Endodermal cell (in vitro differentiated cells): ENCODE measurements at places on chromosomes 13 and 19. TPM values are rescaled to one million over a fixed set of nuclear protein-coding genes. Genes with fewer than 3 reads are reported as not detected.
A peak's percentile ranks its signal among the peaks of the same experiment; 100 is the strongest.

GRCh38 chr19:3034656-3035541, 5.8 kb upstream of the TLE2 start:
- H3K4me3 ChIP-seq, result peak overlapping the region; percentile 85
- H3K27ac ChIP-seq, result peak overlapping the region; percentile 6
- no peak for DNase-seq
- H3K36me3 ChIP-seq, result no peaks in the 10 kb centered on the region
- peaks cover 11% of the 10 kb centered on the region for H3K27me3 ChIP-seq

DNA sequence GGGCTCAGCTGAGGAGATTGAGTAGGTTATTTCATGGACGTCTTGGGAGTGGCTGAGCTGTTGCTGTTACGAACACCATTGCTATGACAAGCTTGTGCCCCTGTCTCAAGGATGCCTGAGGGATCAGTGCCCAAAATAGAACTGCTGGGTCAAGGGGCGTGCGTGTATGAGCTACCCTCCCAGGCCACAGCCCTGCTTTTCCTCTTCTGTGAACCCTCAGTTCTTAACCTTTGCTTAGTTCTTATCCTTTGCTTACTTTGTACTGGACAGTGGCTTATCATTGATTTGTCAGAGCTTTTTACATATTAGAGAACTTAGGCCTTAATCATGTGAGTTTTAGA, 9.0 kb downstream of the ARHGAP45 start:
- no peak overlapping the region for H3K4me3 ChIP-seq
- peaks cover 14% of the 10 kb centered on the region for H3K27me3 ChIP-seq
- no peak overlapping the region for H3K27ac ChIP-seq
- H3K4me1 ChIP-seq, result no peaks in the 10 kb centered on the region
- no peak for DNase-seq
- no peaks in the 10 kb centered on the region for H3K36me3 ChIP-seq

DNA sequence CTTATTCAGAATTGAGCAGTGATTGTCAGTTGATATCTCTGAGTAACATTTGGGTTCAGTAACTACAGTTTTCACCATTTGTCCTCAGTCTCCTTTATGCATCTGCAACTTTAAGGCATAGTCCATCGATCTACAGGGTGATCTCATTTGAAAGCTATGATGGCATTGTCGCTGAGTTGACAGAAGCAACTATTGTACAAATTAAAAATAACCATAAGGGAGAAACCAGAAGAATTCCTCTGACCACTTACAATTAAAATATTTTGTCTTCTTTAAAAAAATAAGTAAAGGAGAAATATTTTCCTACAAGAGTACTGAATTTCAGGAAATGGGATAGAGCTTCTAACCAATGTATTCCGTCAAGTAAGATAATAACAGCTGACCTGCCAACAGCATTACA, 30.6 kb downstream of the RAP2A start:
- DNase-seq, result no peak
- no peak overlapping the region for H3K27ac ChIP-seq
- H3K36me3 ChIP-seq, result peaks cover 57% of the 10 kb centered on the region
- H3K4me1 ChIP-seq, result no peaks in the 10 kb centered on the region
- no peaks in the 10 kb centered on the region for H3K27me3 ChIP-seq

DNA sequence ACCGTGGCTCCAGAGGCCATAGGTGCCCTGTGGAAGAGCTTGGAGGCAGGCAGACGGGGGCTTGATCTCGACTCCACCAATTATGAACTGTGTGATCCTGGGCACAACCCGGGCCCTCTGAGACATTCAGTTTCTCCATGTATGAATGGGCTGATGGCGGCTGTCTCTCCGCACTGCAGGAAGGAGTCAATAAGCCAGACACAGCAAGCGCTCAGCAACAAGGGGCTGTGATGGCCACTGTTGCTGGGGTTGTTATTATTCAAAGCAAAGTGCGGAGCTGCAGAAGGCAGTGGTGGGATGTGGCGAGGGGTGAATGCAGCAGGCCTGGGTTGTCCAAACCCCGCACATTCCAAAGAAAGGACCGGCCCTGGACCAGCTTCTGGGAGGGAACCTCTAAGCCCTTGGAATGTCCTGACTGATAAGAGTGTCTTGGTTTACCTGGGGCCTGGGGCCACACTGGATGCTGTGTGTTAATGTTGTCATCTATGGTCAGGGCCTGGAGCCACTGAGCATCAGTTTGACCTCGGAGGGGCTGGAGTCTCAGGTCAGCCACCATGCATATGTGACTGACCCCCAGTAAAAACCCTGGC, 8.3 kb downstream of the TMEM143 start:
- no peak overlapping the region for H3K4me3 ChIP-seq
- DNase-seq, result no peak
- H3K27me3 ChIP-seq, result no peaks in the 10 kb centered on the region

DNA sequence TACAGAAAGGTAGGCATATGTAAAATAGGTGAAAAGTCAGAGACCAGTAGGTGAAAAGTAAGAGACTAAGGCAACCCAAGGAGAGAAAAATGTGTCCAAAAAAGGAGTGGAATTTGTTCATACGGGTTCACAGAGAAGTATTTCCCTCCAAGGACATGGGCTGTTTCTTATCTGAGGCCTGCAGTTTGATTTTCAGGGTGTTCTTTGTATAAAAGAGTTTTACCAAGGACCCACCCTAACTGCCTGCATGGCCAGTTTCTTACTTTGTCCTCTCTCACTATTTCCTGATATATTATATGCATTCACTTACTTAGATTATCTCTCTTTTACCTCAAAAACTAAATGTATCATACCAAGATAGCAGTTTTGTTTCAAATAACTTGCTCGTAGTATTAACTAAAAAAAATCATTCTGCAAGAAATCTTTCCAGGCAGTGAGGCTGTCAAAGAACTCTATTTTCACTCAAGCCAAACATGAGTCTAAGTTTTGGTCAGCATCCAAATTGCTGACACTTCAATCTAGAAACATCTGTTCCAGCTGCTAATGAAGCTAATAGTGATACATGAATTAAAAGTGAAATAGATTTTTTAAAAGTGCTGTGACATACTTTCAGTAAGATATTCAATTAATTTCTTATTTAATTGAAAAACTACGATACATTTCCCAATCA, 141.4 kb upstream of the SGCG start:
- H3K27ac ChIP-seq, result no peak overlapping the region
- no peaks in the 10 kb centered on the region for H3K4me1 ChIP-seq
- H3K4me3 ChIP-seq, result no peak overlapping the region
- no peaks in the 10 kb centered on the region for H3K27me3 ChIP-seq
- DNase-seq, result no peak

GRCh38 chr19:45251452-45252354, 632 bp downstream of the MARK4 start:
- DNase-seq, result peak; percentile 76
- H3K27me3 ChIP-seq, result no peaks in the 10 kb centered on the region
- no peaks in the 10 kb centered on the region for H3K4me1 ChIP-seq
- H3K27ac ChIP-seq, result peak overlapping the region; percentile 24
- H3K36me3 ChIP-seq, result peaks cover 10% of the 10 kb centered on the region

GRCh38 chr13:73075546-73075945, 16.7 kb downstream of the KLF5 start:
- H3K4me1 ChIP-seq, result peaks cover 9% of the 10 kb centered on the region
- H3K4me3 ChIP-seq, result peak overlapping the region; percentile 10
- DNase-seq, result peak; percentile 92
- H3K36me3 ChIP-seq, result peaks cover 54% of the 10 kb centered on the region

DNA sequence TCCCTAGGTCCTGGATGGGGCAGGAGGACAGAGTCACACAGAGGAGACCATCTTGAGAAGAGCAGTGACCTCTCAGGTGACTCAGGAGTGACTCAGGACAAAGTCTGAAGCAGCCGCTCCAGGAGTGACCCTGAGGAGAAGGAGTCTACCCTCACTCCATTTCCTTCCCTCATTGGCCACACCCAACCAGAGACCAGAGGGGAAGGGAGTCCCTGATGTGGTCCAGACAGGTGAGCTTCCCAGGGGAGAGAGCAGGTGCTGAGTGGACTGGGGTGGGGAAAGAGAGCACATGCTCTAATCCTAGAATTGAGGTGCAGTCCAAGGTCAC, 75.5 kb upstream of the MEDAG start:
- H3K4me1 ChIP-seq, result peaks cover 15% of the 10 kb centered on the region
- no peak overlapping the region for H3K4me3 ChIP-seq
- no peak overlapping the region for H3K27ac ChIP-seq
- no peak for DNase-seq

- no peak overlapping the region for H3K4me3 ChIP-seq
- H3K4me1 ChIP-seq, result no peaks in the 10 kb centered on the region
- no peak overlapping the region for H3K27ac ChIP-seq
Observed at GRCh38 chr13:39875111-39875987, 219.9 kb downstream of the COG6 start.

GRCh38 chr13:113854238-113855011, 9.5 kb downstream of the GAS6 start:
- H3K4me1 ChIP-seq, result peaks cover 2% of the 10 kb centered on the region
- peak; percentile 54 for DNase-seq

DNA sequence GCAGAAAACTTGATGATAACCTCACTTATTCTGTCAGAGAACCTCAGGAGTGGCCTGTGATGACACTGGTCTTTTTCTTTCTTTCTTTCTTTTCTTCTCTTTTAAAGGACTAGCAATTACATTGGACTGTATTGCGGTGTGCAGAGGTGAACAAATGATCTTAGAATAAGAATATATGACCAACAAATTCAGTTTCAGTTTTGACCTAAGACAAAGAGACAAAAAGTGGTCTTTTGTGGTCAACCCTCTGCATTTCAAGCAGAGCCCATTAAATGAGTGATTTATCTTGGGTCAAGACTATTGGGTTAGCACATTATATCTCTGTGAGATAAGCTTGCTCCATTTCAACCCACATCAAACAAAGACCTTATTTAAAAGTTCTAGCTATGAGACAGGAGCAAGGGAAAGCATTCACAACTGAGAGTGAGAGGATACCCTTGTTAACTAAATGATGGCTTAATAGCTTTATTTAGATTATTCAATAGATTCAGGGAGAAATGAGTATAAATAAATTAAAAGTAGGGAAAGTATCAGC, 644.4 kb downstream of the PCDH9 start:
- no peak overlapping the region for H3K27ac ChIP-seq
- DNase-seq, result no peak
- H3K36me3 ChIP-seq, result no peaks in the 10 kb centered on the region
- peaks cover 5% of the 10 kb centered on the region for H3K4me1 ChIP-seq
- no peak overlapping the region for H3K4me3 ChIP-seq

- H3K4me3 ChIP-seq, result no peak overlapping the region
- peaks cover 4% of the 10 kb centered on the region for H3K36me3 ChIP-seq
- H3K27me3 ChIP-seq, result no peaks in the 10 kb centered on the region
- DNase-seq, result no peak
- no peaks in the 10 kb centered on the region for H3K4me1 ChIP-seq
Observed at GRCh38 chr13:31261241-31261640, 61.5 kb downstream of the B3GLCT start.

DNA sequence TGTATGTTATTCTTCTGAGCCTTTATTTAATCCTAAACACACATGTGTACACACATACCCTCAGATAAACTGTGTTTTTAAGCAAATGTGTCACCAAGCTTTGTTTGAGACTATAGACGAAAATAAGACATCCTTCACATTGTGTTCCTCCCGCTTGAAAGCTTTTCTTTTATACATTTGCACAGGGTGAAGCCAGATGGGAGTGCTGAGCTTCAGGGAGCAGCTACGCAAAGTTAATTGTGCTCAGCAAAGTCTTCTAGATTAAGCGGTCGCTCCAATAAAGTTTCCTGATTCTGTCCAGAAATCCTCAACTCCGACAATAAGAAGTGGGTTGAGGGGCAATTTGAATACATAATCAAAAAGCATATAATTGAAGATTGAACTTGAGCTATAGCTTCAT, 117.2 kb upstream of the ARGLU1 start:
- H3K27ac ChIP-seq, result peak overlapping the region; percentile 8
- H3K36me3 ChIP-seq, result no peaks in the 10 kb centered on the region
- no peak for DNase-seq

DNA sequence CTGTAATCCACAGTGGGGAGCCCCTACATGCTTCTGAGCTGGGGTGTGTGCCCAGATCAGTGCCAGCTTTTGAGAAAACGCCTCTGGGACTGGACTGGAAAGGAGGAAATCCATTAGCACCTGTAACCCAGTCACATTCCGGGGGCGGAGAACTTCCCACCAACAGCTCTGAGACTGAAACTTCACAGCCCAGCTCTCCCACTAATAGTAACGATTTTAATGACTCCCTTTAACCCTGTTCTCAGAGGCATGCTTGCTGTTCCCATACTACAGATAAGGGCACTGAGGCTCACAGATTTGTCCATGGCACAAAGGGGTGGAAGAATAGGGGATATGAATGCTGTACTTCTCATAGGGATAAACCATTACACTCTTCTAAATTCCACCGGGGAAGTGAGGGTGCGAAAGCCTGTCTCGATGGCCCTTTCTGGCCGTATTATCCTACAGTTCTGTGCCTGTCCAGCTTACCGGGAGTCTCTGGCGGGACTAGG, 851 bp downstream of the FBXO46 start:
- H3K27ac ChIP-seq, result no peak overlapping the region
- DNase-seq, result peak; percentile 85
- H3K4me1 ChIP-seq, result peaks cover 2% of the 10 kb centered on the region

DNA sequence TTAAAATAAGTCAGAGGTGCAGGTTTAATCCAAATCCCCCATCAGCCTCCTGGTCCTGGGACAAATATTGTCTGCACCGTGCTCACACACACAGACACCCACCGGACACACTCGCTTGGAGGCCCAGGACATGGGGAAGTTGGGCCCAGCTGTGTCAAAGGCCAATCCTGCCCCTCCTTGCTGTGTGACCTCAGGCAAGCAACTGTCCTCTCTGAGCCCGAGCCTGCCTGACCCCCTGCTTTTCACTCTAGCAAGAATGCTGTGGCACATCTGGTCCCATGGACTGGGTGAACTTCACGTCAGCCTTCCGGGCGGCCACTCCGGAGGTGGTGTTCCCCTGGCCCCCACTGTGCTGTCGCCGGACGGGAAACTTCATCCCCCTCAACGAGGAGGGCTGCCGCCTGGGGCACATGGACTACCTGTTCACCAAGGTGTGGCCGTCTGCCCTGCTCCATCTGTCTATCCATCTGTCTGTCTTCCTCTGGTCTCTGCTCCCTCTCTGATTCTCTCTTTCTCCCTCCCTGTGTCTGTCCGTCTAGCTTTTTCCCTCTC, 9.3 kb downstream of the UPK1A start:
- H3K4me1 ChIP-seq, result no peaks in the 10 kb centered on the region
- DNase-seq, result no peak
- H3K36me3 ChIP-seq, result no peaks in the 10 kb centered on the region
- no peak overlapping the region for H3K27ac ChIP-seq
- peaks cover 10% of the 10 kb centered on the region for H3K27me3 ChIP-seq

DNA sequence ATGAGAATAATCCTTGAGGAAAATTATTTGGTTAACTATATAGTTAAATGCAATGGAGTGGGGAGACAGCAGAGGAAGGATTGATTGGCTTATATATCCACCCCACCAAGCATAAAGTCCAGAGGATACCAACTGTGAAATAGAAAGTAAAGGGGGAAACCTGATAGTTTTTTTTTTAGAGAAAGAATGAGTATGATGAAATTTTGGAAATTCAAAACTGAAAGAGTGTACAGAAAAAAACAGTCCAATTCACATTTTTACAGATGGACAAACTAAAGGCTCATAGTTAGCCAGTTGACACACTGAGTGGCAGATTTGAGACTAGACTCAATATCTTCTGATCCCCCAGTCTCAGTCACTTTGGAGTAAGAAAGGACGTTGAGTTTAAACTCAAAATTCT, 51.1 kb downstream of the FNDC3A start:
- peaks cover 6% of the 10 kb centered on the region for H3K36me3 ChIP-seq
- H3K27me3 ChIP-seq, result no peaks in the 10 kb centered on the region
- DNase-seq, result no peak
- no peak overlapping the region for H3K27ac ChIP-seq
- no peaks in the 10 kb centered on the region for H3K4me1 ChIP-seq
- no peak overlapping the region for H3K4me3 ChIP-seq

Gene ACER1
- total RNA-seq, result not detected in 2 replicates

Gene PALM
- total RNA-seq, result 26.7 and 32.9 TPM in 2 replicates

Gene GPR4
- total RNA-seq, result not detected in 2 replicates

Gene SBK2
- 3.3 to 7.6 TPM (median 3.7 TPM) in 3 replicates for total RNA-seq

Gene MCEMP1
- total RNA-seq, result not detected in 3 replicates
